Karpas-422 (cell line): ENCODE measurements at places on chromosomes 1 and 21.

DNA sequence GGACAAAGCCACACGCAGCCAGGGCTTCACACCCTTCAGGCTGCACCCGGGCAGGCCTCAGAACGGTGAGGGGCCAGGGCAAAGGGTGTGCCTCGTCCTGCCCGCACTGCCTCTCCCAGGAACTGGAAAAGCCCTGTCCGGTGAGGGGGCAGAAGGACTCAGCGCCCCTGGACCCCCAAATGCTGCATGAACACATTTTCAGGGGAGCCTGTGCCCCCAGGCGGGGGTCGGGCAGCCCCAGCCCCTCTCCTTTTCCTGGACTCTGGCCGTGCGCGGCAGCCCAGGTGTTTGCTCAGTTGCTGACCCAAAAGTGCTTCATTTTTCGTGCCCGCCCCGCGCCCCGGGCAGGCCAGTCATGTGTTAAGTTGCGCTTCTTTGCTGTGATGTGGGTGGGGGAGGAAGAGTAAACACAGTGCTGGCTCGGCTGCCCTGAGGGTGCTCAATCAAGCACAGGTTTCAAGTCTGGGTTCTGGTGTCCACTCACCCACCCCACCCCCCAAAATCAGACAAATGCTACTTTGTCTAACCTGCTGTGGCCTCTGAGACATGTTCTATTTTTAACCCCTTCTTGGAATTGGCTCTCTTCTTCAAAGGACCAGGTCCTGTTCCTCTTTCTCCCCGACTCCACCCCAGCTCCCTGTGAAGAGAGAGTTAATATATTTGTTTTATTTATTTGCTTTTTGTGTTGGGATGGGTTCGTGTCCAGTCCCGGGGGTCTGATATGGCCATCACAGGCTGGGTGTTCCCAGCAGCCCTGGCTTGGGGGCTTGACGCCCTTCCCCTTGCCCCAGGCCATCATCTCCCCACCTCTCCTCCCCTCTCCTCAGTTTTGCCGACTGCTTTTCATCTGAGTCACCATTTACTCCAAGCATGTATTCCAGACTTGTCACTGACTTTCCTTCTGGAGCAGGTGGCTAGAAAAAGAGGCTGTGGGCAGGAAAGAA is 8.1 kb downstream of the PSRC1 start:
- no peak for DNase-seq

DNA sequence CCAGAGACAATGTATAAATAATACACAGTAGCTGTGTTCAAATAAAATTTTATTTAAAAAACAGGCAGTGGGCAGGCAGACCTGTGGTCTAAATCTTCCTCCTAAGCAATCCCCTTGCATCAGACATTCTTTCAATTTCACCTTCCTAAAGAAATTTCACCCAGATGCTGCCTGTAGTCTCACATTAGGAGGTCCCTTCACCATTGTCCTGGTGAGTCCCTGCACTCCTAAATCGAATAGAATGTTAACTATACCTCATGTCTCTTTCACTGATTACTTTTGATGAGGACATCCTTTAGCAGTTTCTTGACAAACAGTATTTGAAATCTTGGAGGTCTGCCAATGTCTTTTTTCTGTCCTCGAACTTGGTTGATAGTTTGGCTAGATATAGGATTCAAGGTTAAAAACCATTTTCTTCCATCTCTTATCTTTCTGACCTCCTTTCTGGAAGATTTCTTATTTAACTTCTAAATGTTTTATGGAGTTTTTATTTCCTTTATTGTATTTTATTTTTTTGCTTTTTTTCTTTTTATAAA is 77.5 kb downstream of the LPGAT1 start:
- no peak for DNase-seq

- DNase-seq, result no peak
Observed at GRCh38 chr1:69697340-69697739, 129.6 kb downstream of the LRRC7 start.

DNA sequence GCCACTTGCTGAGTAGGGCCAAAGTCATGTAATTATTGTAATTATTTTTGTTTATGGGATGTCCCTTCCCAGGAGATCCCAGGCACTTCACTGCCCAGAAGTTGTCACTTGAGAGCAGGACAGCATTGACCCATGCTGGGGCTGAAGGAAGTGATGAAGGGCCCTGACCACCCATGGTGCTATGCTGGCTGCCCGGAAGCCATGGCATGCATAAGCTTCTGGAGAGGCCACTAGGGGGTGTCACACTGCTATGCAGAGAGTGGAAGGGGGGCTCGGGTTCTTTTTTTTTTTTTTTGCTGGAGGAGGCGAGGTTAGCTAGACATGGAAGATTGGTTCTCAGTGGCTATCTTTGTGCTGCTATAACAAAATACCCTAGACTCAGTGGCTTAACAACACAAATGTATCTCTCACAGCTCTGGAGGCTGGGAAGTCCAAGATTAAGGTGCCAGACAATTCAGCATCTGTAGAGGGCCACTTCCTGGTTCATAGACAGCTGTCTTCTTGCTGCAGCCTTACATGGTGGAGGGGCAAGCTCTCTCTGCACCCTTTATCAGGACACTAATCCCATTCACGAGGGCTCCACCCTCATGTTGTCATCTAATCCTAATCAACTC is 84.9 kb downstream of the CNIH3 start:
- DNase-seq, result peak; percentile 78

DNA sequence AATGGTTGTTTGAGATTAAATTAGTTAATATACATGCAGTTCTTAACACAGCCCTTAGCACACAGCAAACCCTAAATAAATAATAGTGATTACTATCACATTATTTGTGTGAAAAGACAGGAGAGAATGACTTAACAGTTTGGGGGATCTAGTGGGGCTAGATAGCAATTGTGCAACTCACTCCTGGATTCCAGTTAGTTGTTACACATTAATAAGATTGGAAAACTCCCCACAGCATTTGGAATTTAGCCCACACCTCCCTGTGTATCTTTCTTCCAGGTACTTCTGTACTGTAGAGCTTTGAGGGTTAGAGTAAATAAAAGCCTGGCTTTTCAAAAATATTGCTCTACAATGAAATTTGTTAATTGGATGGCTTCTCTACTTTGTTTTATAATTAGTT is 93.2 kb downstream of the KCTD3 start:
- no peak for DNase-seq

- DNase-seq, result no peak
Observed at GRCh38 chr1:107622966-107623365, 342.0 kb downstream of the VAV3 start.
